RPMI8226 (cell line): ENCODE measurements at places on chromosomes 6 and 20.

DNA sequence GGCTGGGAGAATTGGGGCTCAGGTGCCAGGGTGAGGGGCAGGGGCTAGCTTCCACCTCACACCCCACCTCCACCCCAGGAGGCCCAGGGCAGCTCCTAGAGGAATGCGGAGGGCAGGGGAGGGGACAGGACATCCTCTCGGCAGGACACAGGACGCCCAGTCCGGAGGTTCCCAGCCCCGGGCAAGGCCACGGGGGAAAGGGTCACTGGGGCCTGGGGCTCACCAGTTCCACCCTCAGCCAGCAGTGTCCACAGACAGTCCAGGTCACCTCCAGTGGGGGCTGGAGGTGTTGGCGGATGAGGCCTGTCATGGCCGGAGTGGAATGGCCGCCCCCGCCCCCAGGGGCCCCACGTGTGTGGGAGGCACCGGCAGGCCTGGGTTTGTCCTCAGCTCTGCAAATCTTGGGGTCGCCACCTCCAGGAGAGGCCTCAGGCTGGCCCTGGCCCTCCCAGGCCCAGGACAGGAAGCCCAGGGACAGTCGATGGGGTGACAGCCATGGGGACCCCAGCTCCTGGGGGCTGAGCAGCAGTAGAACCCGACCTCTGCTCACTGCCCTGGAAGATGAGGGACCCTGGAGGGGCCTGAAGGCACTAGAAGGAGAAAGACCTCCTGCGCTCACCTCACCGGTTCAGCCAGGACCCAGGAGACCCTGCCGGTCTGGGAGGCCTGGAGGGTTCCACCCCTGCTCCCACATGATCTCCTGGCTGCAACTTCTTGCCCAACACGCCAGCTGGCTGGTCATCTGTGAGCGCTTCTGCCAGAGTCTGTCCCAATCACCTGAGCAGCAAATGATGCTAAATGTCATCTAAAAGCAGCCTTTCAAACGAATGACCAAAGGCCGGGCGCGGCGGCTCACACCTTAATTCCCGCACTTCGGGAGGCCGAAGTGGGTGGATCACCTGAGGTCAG lies 13.0 kb upstream of the ABHD16B start:
- no peak for DNase-seq

- DNase-seq = no peak
Observed at GRCh38 chr6:145836170-145836569, 21.6 kb upstream of the FBXO30 start.

GRCh38 chr6:10146715-10147451 lies 268.0 kb downstream of the TFAP2A start:
- peak; percentile 62 for DNase-seq

DNA sequence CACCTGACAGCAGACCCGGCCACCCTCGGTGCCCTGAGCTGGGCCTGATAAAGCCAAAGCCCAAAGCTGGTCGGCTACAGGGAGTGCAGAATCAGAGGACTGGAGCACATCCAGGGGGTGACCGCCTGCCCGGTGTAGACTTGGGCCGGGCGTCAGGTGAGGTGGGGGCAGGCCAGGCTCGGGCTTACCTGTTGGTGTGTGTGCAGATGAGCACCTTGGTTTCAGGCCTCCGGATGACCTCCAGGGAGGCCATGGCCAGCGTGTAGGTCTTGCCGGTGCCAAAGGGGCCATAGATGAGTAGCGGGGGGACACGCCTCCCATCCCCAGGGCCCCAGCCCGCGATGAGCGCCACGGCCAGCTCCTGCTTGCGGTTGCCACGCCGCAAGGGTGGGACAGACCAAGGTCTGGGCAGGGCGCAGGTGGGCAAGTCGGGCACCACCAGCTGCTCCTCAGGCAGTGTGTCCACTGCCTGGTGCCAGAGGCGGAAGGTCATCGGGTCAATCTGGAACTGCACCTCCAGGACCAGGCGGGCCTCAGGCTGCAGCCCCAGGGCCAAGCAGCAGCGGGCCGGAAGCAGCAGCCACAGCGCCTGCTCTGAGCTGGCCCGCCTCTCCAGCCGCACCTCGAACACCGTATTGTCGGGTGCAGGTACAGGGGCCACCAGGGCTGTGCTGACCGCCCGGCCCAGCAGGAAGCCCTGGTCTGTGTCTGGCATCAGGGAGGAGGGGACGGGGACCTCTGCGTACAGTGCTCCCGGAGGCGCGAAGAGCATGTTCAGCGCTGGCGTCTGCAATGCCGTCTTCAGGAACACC lies 5.7 kb downstream of the HELZ2 start:
- peak; percentile 65 for DNase-seq

- no peak for DNase-seq
Observed at GRCh38 chr6:87673237-87673636, 28.8 kb downstream of the AKIRIN2 start.

DNA sequence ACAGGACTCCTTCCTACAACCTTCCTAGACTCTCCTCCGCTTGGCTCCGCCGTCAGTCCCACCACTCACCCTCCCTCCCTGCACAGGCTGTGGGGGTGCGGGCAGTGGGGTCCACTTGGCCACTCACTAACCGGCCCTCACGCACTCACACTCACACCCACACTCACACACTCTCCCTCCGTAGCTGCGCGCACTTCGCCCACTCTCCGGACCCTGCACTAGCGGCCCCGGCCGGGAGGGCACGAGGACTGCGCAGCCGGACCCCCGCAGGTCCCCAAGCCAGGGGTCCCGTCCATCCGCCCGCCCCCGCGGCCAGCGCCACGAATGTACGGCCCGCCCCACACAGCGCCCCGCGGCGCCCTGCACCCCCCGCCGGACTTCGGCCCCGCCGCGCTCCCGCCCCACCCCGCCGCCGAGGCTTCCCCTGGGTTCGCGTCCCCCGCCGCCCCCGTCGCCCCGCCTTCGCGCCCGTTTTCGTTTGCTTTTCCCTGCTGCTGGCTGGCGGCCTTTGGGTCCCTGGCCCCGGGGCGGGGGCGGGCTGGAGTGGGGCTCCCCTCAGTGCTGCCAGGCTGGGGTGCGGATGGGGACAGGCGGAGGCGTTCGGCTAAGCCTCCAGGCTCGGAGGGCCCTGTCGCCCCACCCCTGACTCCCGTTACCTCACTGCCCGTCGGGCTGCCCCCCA lies 23.0 kb upstream of the SLC22A7 start:
- no peak for DNase-seq

- DNase-seq = no peak
Observed at GRCh38 chr20:2059411-2059810, 42.2 kb upstream of the STK35 start.

GRCh38 chr20:63451821-63452220 lies 20.6 kb downstream of the KCNQ2 start:
- DNase-seq = no peak
